Stimulated activated CD8-positive, alpha-beta memory T cell treated with anti-CD3 and anti-CD28 coated beads, Interleukin-12 subunit alpha, Interleukin-12 subunit beta, amount 100 ng/mL, for 1 hour (primary cell): ENCODE measurements at places on chromosomes 7 and 10.
A peak's percentile ranks its signal among the peaks of the same experiment; 100 is the strongest.

DNA sequence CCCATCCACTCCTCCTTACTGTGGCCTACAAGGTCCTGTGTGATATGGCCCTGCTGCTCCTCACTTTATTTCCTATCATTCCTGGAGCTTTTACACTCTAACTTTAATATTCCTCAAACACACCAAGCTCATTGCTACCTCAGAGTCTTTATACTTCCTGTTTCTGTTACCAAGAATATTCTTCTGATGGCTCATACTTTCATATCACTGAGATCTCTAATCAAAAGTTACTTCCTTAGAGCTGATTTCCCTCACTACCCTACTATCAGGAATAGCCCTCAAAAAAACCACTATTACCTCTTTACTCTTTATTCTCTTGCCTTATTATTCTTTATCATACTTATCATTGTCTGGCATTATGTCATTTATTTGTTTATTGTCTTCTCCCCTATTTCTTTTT lies 5.8 kb upstream of the PPP3CB start:
- no peak for DNase-seq

- no peak for DNase-seq
Measured at GRCh38 chr10:92839191-92840085, 8.9 kb upstream of the EXOC6 start.

DNA sequence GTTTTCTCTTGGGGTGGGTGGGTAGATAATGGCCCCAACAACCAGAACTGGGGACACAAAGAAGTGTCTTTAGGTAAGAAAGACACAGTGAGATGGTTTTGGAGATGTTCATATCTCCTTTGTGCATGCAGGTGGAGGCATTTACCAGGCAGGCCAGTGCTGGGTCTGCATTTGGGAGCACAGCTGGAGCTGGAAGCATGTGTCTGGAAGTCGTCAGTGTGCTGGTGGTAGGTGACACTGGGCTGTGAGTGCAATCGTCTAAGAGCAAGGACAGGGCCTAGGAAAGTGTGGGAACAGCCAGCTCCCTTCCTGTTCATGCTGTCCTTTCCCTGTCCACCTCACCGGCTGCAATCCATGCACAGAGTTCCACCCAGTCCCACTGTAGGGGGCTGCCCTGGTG lies 88.3 kb upstream of the ZNF32 start:
- no peak for DNase-seq

GRCh38 chr7:55019691-55020465 lies 1.1 kb downstream of the EGFR start:
- DNase-seq, result no peak

GRCh38 chr10:110498982-110499795 lies 1.5 kb downstream of the DUSP5 start:
- no peak for DNase-seq

- DNase-seq, result no peak
Measured at GRCh38 chr7:88590963-88591362, 168.5 kb upstream of the ZNF804B start.

- DNase-seq, result no peak
Measured at GRCh38 chr7:32616625-32617024, 121.3 kb downstream of the AVL9 start.

DNA sequence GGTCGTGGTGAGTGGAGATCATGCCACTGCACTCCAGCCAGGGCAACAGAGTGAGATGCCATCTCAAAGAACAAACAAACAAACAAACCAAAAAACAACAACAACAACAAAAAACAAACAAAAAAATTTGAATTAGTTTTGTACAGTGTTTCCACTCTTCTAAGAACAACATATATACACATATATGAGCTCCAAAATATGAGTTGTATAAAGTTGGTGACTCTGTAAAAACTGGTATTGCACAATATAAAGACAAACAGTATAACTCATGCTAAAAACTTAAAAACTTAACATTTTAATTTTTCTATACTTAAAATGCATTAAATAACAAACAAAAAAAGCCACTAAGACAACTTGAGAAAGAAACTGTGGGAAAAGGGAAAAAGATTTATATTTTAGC lies 46.0 kb downstream of the AKR1B15 start:
- no peak for DNase-seq

DNA sequence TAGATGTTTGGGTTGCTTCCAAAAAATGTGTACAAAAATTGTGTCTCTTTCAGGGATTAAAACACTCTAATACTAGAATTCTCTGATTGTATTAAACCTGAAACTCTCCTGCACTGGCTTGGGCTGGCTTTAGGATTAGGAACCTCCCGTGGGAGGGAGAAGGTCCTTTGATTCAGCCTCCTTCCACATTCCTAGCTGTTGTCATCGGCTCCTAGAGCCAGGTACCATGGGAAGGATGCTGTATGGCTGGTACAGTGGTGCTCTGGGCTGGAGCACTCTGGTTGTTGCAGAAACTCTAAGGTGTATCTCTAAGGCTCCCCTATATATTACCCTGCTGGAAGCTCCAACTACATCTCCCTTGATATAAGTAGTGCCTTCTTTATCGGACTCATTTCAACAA lies 245.2 kb upstream of the FOXK1 start:
- DNase-seq, result no peak

DNA sequence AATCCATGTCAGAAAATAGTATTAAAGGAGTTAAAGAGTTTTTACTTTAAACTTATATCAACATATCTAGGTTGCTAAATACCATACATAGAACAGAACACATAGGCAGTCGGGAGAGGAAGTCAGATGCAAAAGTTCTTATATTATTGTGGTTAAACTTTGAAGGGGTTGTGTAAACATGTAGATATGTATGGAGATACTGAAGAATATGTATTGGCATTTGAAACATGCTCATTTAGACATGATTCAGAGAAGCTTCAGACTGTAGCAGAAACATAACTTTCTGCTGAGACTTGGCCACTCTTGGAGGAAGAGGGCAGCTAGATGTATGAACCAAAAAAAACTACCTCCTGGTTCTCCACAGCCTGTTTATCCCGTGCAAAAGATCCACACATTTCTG lies 103.5 kb upstream of the FERD3L start:
- no peak for DNase-seq

GRCh38 chr10:95508730-95509129 lies 52.4 kb downstream of the SORBS1 start:
- DNase-seq, result no peak

GRCh38 chr7:118072893-118073674 lies 110.9 kb upstream of the LSM8 start:
- DNase-seq, result no peak

- DNase-seq, result peak; percentile 1
Measured at GRCh38 chr10:37856881-37857286, 526 bp downstream of the ZNF248 start.

GRCh38 chr10:34392641-34393170 lies 422.4 kb downstream of the PARD3 start:
- DNase-seq, result no peak

DNA sequence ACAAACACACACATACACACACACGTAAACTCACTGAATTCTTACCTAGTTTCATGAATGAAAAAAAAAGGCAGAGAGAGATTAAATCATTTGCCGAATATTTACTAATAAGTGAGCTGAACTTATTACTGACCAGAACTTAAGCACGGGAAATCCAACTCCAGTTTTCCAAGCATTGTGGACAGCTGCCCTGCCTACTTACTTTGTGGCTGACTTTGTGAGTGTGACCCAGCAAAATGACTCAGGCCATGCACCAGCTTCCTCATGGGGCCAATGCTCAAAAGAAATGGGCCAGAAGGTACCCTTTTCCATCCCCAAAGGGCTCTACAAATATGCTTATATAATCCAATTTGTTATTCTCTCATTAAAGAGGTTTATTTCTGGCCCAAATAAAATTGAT lies 87.4 kb upstream of the RHOBTB1 start:
- DNase-seq, result no peak

GRCh38 chr7:108007261-108007660 lies 4.3 kb upstream of the LAMB1 start:
- DNase-seq, result no peak

- DNase-seq, result no peak
Measured at GRCh38 chr7:4747746-4748145, 27.7 kb upstream of the AP5Z1 start.

- no peak for DNase-seq
Measured at GRCh38 chr7:37665352-37666022, 18.1 kb upstream of the GPR141 start.

DNA sequence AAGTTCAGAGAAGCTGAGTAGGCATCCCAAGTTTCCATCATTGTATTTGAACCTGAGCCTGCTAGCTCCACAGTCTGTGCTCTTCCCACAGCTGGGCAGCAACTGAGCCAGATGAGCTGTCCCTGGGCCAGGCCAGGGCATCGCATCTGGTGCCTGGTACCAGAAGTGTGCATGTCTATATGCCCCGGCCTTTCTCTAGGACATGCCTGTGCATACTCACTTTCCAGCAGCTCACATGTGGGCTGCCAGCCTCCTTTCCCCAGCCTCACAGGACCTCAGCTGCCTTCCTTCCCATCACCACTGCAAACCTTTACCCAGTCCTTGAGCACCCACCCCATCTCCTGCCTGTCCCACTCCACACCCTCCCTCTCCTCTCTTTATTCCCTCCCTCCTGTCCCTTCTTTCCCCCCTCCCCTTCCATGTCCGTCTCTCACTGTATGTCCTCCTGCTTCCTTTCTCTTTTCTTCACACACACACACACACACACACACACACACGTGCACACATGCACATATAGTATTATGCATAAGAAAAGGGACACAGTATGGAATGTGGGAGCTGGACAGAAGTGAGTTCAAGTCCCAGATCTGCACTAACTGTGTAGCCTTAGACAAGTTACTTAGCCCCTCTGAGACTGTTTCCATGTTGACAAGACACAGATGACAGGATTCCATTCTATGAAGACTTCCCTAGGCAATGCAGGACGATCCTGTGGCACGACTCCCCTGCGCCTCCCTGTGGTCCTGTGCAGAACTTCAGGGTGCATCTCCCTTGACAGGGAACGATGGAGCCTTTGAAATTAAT lies 10.9 kb downstream of the CDHR1 start:
- peak; percentile 33 for DNase-seq

DNA sequence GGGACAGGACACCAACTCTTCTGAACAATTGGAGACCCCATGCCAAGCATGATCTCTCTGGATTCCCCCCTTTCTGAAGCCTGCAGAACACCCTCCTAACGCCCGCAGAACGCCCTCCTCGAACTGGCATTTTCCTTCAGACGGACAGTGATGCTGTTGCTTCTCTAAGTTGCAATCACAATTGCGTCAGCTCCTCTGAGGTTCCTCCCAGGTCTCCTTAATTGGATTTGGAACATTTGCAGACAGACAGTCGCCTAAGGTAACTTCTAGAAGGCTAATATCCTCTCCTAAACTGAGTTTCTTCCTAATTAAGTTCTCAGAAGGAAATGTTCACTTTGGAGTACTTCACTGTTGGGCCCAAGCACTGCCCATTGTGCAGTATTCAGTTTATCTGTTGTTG lies 20.5 kb upstream of the SERPINE1 start:
- DNase-seq, result no peak

DNA sequence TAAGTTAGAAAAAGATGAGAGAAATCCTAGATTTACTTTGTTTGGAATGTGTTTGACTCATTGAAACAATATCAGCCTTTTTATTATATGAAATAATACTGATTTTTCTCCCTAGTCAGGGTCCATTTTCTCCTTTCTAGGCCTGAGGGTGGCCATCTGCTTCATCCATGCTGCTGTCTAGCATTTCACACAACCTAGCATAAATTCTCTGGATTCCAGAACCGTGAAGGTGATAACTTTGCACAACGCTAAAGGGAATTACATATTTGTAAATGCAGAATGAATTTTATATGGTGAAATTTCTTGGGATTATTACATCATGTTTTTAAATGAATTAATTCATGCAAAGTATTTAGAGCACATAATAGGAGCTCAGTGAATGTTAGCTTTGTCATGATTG lies 505.1 kb downstream of the INHBA start:
- DNase-seq, result no peak

- DNase-seq, result no peak
Measured at GRCh38 chr7:131633342-131633843, 77.0 kb upstream of the PODXL start.

GRCh38 chr7:41323806-41324205 lies 379.1 kb downstream of the INHBA start:
- no peak for DNase-seq

DNA sequence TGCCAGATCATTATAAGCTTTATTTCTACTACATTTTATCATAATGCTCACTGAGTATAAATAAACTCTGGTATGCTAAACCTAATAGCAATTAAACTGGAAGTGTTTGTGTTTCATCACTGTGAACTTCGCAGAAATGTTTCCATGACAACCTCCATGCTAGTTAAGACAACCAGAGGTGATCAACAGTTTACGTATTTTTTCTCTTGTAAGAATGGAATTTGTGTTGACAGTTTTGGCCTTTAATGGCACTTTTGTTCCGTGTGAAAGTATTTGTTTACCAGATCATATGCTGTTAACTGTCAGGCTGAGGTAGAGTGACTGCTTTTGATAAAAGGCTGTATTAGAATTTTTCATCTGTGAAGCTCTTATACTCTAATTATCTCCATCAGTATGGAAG lies 212.1 kb upstream of the PPP1R3A start:
- no peak for DNase-seq

GRCh38 chr10:91587710-91588638 lies 44.9 kb downstream of the PPP1R3C start:
- DNase-seq, result no peak

GRCh38 chr7:157693521-157694375 lies 356.9 kb downstream of the DNAJB6 start:
- no peak for DNase-seq

DNA sequence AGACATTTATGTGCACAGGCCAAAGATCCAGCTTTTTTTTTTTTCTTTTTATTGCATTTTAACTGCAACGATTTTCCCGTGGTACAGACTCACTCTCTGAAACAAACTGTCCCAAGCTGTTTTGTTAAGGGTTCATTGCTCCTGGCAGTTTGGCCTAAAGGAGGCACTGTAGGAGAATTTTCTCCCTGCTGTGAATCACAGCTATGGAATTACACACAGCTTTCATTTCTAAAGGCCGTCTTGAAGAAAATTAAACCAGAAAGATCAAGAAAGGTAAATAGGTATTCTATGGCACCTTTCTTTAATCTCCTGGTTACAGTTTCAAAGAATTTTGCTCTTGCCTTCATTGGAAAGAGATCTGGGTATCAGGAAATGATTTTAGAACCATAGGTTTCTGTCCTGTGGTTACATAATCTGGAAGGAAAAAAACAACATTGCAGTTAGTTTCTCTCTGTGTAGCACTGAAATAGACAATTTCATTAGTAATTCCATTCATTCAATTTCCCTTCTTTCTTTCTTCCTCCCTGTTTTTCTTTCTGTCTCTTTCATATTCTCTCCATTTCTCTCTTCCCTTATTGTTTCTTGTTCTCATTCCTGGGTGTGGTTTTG lies 51.2 kb downstream of the PDK4 start:
- no peak for DNase-seq

- DNase-seq, result no peak
Measured at GRCh38 chr10:47296156-47296894, 3.7 kb upstream of the GDF10 start.

GRCh38 chr10:66834802-66835201 lies 91.0 kb upstream of the LRRTM3 start:
- DNase-seq, result no peak

- DNase-seq, result no peak
Measured at GRCh38 chr7:127782654-127783559, 130.9 kb downstream of the SND1 start.
